Glomerular endothelial cell (primary cell): ENCODE measurements at places on chromosomes 11 and 22.

DNA sequence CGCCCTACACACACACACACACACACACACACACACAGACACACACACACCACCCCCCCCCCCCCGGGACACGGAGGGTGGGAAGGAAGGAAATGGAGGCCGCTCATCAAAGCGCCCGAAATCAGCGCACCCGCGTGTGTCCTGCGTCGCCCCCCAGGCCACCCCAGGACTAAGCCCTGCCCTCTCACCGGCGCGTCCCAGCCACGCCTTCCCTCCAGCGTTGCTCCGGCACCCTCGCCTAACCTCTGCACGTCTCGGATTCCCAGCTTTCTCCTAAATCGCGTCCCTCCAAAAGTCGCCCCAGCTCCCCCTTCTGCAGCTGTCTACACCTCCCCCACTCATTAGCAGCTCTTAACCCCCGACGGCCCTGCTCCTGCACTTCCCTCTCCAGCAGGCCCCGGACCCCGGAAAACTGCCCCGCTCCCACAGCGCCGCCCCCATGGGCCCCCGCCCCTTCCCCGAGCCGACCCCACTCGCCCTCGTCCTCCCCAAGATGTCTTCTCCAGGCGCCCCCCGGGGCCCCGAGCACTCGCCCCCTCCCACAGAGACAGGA is 557 bp downstream of the PACSIN2 start:
- no peak for DNase-seq

DNA sequence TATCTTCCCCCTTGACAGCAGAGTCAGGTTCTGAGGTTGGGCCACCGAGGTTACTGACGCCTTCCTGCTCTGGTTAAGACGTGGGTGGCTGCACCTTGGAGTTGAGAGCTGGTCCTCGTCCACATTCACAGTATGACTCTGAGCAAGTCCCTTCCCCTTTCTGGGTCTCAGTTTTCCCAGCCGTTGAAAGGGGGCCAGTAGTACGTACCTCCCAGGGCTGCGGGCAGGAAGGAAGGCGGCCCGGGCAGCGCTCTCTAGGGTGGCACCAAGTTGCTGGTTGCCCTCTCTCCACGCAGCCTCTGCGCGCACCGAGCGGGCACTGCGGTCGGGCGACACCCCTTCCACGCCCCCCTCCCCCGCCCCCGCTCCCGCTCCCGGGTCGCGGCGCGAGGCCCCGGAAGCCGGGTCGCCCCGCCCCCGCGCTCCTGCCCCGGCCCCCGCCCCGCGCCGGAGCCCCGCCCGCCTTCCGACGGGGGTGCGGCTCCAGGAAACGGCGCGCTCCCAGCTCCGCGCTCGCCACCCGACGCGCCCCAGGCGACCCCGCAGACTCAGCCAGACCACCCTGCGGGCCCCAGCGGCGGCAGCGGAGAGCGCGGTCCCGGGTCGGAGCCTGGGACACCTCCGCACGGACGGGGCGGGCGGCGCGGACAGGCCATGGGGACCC is at the start of gene EHBP1L1:
Gene EHBP1L1 (plus strand): TSS at position 486 of the 664 bp plus-strand sequence. CDS start 250 bp downstream, outside the sequence.
- no peak for DNase-seq

DNA sequence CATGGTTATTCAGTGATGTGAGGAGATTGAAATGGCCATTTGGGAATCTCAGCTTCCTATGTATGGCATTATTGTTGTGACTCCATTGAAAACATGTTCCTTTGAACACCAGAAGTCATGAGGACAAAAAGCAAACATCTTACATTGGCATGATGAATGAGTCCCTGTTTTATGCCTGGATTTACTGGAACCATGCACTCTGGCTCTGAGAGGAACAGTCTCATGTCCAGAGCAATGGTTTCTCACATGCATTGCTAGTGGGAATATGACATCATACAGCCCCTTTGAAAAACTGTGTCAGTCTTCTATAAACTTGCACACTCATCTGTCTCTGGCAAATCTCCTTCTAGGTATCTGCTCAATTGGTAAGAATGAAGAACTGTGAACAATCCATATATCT is 3.4 kb upstream of the KDM4F start:
- no peak for DNase-seq

- DNase-seq, result no peak
Observed at GRCh38 chr11:29124470-29124869, 892.4 kb downstream of the KCNA4 start.

DNA sequence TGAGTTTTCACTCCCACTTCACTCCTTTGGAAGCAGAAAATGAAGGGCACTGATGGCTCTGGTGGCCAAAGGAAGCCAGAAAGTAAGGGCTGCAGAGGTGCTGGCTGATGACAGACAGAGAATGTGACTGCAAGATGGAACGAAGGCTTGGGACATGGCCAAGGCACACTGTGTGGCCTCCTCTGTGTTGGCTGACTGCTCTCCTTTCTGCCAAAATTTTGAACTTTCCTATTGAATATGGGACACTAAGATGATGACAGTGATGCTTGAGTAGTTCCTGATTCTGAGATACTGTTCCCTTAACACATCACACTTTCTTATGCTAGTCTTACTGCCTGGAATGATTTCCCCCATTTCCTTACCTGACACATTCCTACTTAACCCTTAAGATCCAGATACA is 156.4 kb downstream of the SWAP70 start:
- no peak for DNase-seq

DNA sequence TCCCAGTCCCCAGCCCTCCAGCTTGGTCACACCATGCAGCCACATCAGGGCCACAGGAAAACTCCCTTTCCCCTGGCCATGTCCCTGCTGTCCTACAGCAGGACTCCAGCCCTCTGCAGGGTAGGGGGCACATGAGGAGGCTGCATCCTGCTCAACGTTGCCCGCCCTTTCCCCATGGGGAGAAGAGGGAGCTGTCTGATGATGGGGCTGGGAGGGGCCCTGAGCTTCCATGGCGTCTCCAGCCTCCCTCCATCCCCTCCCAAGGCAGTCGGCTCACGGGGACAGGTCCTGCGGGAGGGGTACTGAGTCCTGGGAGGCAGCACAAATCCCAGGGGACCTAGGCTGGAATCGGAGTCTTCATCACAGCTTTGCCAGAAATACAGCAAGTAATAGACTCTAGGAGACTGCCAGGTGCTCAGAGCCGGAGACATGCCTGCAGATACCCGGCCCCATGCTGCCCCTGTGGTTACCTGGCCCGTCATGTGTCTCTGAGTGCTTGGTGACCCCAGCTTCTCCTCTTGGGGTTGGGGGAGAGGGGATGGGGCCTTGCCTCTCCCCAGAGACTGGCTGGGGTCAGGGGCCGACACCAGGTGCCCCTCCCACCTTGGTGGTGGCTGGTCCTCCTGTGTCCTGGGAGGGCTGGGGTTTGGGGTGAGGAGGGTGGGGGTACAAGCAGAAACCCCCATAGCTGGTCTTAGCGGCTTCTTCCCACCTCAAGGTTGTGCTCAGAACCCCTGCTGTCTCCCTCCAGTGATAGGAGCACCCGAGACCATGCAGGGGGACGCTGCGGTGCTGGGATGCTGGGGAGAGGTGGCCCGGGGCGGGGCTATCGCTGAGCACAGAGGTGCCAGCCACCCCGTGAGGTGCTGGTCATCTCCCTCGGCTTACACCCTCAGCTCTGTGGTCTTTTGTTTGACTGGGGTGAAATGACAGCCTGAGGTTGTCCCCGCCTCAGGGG is 2.3 kb downstream of the MRGPRE start:
- no peak for DNase-seq

DNA sequence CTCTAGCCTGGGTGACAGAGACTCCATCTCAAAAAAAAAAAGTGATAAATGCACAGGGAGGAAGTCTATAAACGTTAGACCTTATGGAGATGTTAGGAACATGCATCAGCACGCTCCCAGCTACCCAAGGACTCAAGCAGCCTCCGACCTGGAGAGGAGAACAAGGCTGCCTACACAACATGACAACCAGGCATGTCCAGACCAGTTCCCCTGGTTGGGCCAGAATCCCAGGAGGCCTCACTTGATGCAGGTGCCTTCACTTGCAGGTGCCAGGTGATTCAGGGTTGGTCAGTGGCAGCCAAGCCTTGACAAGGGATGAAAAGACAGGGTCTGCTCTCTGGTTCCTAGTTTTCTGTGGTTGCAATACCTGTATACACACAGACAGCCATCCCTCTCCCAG is 5.9 kb downstream of the RANGAP1 start:
- DNase-seq, result no peak

GRCh38 chr22:41939981-41940831 is 6.7 kb downstream of the CENPM start:
- DNase-seq, result no peak

GRCh38 chr11:106271086-106271485 is 193.6 kb downstream of the AASDHPPT start:
- no peak for DNase-seq

GRCh38 chr22:36238373-36239149 is 766 bp downstream of the APOL2 start:
- no peak for DNase-seq

GRCh38 chr11:108927791-108928545 is 263.1 kb downstream of the DDX10 start:
- DNase-seq, result no peak

GRCh38 chr11:76621466-76621865 is 49.1 kb downstream of the LRRC32 start:
- DNase-seq, result no peak

DNA sequence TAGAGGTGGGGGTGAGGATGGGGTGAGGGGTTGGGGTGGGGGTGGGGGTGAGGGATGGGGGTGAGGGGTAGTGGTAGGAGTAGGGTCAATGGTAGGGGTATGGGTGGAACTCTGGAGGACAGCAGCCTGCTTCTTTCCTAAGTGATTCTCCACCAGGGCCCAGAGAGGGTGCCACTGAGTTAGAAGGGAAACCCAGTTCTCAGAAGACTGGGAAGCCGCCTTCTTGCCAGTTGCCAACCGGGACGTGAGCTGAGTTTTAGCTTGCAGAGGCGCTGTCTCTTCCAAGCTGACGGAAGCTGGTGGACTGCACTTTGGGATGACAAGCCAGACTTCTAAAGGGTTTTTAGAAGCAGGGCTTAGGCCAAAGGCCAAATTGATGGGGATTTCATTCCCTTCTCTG is 104.4 kb downstream of the NAT10 start:
- DNase-seq, result no peak

DNA sequence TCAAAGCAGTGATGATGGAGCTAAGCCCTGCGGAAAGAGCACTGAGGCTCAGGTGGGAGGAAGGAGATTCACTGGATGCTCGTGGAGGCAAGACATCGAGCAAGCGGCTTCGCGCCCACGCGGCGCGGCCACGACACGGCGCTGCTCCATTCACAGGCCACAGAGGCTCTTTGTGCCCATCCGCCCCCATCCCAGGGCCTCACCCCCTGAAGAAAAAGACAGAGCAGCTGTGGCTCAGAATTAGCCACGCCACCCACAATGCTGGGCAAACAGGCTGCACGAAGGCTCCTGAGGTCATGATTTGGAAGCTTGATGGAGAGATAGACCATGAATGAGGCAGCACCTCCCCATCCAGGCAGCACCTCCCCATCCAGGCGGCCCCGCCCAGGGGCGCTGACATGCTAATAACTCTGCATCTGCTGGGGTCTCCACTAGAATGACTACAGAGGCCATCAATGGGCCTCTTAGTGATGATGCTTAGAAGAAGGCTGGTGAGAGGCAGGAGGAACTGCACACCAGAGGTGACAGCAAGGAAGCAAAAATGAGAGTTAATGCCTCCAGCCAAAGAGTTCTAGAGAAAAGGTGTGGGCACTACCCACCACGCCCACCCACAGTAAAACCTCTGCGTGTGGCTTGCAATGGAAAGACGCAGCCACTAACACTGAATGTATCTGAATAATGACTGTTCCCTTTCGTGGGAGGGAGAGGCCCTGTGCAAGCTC is 43.5 kb downstream of the MYH9 start:
- DNase-seq, result no peak

- DNase-seq, result no peak
Observed at GRCh38 chr11:69647390-69647748, 6.4 kb downstream of the CCND1 start.

DNA sequence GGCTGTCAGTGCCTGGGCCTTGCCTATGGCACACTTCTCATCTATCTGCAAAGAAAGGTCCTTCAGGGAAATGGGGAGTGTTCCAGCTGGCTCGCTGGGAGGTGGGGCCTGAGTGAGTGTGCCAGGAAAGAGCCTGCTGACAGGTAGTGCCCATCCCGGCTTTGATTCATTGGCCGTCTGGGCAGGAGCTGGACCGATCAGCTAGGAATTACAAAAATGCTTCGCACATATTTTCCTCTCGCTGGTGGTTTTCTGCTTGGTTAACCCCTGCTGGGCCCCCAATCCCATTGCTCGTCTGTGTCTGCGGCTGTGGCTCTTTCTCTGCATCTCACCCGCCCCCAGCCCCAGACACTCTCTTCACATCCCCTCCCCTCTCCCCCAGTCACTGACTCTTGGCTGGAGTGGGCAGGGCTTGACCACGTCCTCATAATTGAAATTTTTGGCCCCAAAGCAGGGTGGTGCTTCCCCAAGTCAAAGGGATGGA is 10.8 kb downstream of the LIF start:
- DNase-seq, result no peak

GRCh38 chr11:83568516-83568915 is 282.3 kb upstream of the CCDC90B start:
- DNase-seq, result no peak

- DNase-seq, result no peak
Observed at GRCh38 chr11:1467270-1467669, 19.3 kb downstream of the MOB2 start.

DNA sequence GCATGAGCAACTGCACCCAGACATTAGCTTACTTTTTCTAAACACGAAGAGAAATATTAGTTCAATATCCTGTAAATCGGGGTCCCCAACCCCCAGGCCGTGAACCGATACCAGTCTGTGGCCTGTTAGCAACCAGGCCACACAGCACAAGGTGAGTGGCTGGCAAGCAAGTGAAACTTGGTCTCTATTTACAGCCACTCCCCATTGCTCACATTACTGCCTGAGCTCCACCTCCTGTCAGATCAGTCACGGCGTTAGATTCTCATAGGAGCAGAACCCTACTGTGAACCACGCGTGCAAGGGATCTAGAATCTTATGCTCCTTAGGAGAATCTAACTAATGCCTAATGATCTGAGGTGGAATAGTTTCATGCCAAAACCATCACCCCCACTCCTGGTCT is 27.8 kb upstream of the DEPDC7 start:
- no peak for DNase-seq

DNA sequence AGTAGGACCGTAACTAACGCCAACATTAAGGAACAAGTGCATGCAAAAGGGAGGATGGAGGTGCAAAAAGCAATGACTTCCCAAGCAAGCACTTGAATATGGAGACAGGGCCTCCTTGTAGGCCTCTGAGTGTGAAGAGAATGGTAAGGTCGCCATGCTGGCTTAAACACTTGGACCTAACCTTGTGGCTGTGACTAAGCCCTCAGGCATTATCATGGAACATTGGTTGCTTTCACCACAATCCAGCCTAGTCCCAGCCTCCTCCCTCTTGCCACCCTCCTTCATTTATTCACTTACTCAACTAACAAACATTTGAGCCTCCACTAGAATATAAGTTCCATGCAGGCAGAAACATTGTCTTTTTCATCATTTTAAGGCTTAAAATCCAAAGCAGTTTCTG is 11.9 kb upstream of the SYTL2 start:
- DNase-seq, result no peak

DNA sequence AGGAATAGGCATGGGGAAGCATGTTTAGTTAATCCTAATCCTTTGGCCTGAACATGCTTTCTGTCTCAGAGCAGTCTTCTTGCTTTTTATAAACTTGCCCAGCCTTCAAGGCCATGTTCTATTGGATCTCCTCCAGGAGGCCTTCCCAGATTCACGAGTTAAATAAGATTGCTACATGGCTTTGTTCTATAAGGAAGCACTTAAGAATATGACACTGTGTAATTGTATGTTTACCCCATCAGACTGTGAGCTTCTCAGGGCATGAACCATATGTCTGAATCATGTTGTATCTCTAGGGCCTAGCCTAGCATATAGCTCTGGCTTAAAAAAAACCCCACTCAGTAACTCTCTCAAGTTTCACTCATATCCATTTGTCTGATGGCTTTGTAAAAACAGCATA is 26.4 kb upstream of the UCP3 start:
- no peak for DNase-seq

GRCh38 chr22:23752090-23752691 is 1.3 kb upstream of the ZNF70 start:
- DNase-seq, result no peak
